ENCODE measurements at places on chromosomes 5 and 9. TPM values are rescaled to one million over a fixed set of nuclear protein-coding genes. Genes with fewer than 3 reads are reported as not detected.

Gene PLCXD3
- total RNA-seq = 9.1 TPM

Gene ANKRD31
- 0.94 TPM for total RNA-seq

Gene GRIA1
- 356 TPM for total RNA-seq

Gene SFXN1
- 94.8 TPM for total RNA-seq

Gene FXN
- 3.1 TPM for total RNA-seq

Gene LCN6
- not detected for total RNA-seq

Gene LHX6
- total RNA-seq = 32.2 TPM

Gene TAF1L
- total RNA-seq = 0.31 TPM

Gene ANKRD18B
- total RNA-seq = not detected

Gene FOXI1
- not detected for total RNA-seq

Gene PCDHGB7
- total RNA-seq = 43.5 TPM

Gene ERMP1
- total RNA-seq = 20.3 TPM
